ENCODE measurements at places on chromosomes 6 and 20.
A peak's percentile ranks its signal among the peaks of the same experiment; 100 is the strongest.

DNA sequence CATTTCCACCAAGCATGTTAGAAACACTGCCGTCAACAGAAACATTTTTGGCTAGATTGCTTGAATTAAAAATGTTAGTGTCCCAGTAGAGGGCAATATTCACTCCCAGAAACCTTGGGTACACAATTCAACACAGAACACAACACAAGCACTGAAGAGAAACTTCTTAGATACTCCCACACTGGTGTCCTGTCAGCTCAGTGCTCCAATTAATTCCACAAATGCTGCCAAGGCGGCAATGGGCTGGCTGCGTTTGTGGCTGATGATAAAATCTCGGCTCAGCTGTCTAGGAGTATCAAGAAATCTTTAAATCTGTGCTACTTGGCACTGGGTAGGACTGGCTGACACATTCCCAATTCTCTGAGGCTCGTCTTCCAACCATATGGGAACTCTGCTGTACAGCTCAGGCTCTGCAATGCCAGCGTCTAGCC is 39.3 kb downstream of the BEND3 start:
- peak; percentile 13 for DNase-seq

- no peak for DNase-seq
Observed at GRCh38 chr6:43992126-43992663, 135.1 kb downstream of the MRPL14 start.

DNA sequence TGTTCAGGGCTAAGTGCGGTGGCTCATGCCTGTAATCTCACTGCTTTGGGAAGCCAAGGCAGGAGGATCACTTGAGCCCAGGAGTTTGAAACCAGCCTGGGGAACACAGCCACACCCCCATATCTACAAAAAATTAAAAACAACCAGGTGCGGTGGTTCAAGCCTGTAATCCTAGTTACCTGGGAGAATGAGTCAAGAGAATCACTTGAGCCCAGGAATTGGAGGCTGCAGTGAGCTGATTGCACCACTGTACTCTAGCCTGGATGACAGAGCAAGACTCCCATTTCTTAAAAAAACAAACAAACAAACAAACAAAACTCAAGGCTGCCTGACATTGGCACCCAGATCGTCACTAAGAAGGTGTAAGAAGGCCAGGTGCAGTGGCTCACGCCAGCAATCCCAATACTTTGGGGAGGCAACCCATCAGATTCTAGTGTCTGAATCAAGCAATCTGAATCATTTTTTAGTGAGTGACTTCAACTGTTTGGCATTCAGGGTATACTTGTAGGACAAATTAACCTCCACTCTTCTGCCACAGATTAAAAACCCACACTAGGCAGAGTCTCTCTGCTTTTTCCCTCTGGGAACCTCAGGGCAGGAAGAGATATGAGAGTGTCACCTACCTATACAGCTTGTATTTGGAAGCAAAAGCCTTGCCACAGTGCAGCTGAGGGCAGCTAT is 6.1 kb downstream of the PLAGL2 start:
- peak; percentile 61 for DNase-seq

GRCh38 chr6:129662406-129662766 is 47.6 kb downstream of the ARHGAP18 start:
- peak; percentile 44 for DNase-seq

GRCh38 chr6:165663377-165663735 is 315 bp upstream of the PDE10A start:
- DNase-seq, result no peak

DNA sequence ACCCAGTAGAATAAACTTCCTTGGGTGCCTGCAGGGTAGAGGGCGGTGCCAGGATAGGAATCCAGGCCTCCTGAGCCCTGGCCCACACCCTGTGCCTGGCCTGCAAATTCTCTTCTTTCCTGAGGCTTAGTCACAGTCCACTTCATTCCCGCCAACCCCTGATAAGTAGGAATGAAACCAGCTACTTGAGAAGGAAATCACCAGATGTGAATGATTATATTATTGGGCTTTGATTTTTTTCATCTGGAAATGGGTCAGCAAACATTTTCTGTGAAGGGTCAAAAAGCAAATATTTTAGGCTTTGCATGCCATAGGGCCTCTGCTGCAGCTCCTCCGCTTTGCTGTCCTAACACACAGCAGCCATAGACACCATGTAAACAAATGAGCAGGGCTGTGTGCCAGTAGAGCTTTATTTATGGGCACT is 50.2 kb downstream of the STK35 start:
- DNase-seq, result peak; percentile 65

- peak; percentile 25 for DNase-seq
Observed at GRCh38 chr6:145497006-145497405, 238.3 kb downstream of the EPM2A start.

DNA sequence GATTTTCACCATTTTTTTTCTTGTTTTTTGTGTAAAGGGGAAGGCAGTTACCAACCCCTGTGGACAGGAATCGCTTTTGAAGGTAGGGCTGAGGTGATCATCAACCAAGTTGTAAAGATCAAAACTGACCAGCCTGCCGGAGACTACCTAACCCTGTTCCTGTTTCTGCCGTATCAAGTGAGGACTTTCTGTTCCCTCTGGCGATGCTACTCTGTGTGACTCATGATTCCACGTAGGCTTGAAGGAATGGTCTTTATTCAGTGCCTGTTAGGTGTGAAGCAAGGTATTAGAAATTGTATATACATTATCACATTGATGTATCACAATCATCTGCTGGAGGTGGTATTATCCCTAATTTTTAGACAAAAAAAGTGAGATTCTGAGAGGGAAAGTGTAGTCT is 161.3 kb downstream of the SOX4 start:
- DNase-seq, result peak; percentile 64

DNA sequence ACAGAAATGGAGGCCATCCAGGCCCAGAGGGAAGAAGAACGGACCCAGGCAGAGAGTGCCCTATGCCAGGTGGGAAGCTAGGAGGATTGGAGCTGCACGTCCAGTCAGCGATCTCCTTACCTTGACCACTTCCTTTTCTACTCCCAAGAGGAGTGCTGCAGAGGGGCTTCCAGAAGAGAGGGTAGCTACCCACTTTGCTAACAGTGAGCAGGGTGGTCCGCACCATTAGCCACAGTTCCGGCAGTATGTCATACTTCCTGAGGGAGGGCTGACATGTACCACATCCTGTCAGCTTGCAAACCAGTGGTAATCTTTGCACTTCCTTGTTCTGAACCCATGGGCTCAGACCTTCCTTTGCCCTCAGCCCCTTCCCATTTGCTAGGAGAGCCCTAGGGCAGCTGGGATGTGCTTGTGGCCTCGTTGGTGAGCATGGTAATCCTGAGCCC is 35.4 kb downstream of the CEP250 start:
- no peak for DNase-seq

DNA sequence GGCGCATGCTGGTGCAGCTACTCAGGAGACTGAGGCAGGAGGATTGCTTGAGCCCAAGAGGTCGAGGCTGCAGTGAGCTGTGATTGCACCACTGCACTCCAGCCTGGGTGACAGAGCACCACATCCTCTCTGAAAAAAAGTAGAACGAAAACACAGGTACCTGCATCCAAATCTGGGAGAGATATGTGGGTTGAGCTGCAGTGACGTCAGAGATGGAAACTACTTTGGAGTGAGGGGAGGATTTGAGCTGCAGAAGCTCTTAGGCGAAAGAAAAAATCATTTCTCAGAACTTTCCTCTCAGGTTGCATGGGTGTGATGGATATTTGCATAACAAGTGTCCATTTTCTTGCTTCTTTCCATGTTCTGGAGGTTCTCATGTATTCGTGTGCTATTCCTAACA is 4.0 kb upstream of the TULP1 start:
- no peak for DNase-seq

All from EH (cell line).